Iris pigment epithelial cell (primary cell): ENCODE measurements at places on chromosomes 1 and 21.

DNA sequence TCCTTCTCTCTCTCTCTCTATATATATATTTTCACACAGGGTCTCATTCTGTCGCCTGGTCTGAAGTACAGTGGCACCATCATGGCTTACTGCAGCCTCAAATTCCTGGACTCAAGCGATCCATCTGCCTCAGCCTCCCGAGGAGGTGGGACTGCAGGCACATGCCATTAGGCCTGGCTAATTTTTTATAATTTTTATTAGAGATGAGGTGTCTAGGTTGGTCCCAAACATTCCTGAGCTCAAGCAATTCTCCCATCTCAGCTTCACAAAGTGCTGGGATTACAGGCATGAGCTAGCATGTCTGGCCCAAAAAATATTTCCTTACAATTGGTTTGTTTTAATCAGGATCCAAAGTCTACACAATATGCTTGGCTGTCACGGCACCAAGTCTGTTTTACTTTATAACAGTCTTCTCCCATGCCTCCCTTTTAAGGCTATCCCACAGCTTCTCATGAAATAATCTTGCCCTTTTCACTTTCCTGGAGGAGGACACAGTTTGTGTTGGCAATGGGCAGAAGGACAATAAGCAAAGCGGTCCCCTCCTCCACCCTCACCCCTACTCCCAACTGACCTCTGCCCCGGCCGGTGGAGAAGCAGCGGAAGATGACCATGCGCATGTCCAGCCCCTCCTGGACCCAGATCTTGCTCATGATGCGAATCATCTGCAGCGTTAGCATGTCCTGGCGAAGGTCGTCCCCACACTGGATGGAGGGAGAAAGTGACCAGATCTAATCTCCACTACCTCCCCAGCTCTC is 28.2 kb upstream of the PPP1R15B start:
- no peak for DNase-seq

- peak; percentile 21 for DNase-seq
These were observed 32.3 kb downstream of the KIAA2013 start for GRCh38 chr1:11893907-11894251.

- peak; percentile 74 for DNase-seq
These were observed 85.5 kb downstream of the CLIC4 start for GRCh38 chr1:24830680-24831272.

DNA sequence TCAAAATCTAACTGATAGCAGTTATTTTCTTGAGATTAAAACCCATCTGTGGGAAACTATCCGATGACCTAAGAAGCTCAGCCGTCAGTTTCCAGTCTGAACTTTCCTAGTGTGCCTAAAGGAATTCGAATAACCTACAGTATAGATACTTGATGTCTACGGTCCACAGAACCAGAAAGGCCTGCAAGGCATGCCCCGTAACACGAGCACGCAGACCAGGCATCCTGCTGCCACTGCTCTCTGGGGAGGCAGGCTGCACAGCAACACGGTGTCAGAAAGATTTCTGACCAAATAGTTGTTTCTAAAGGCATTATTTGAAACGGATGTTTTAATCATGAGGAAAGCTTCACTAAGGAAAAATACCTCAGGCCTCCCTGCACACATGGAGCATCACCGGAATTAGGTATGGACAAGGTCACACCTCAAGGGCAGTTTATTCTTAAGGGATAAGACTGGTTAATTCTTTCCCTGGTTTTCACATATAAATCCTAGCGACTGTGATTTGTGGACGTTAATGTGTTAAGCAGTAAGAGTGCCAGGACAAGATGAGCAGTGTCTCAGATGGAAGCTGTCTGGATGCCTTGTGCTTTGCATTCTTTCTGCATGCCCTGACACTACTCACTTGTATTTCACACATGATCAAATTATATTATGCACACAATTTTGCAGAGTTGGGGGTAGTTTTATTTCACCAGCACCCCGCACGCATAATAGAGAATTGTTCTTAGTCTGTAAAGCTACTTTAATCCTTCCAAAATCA is 49.0 kb upstream of the NADK start:
- no peak for DNase-seq

DNA sequence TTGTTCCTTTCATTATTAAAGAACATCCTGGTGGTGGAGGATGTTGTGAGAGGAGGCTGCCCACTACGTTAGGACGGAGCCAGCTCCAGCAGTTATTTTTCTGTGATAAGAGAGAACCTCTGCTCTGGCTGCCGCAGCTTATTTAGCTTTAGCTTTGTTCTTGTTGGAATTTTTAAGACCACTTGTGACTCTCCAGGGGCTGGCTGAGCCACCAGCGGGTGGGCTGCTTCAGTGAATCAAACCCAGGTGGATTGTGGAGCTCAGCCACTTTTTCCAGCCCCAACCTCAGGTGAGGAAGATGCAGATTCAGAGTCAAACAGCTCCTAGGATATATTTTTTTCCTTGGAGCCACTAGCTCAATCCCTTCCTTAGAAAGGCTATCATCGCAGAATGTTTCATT is 83.1 kb upstream of the CTTNBP2NL start:
- no peak for DNase-seq

GRCh38 chr1:63319046-63320021 is 3.0 kb upstream of the FOXD3 start:
- no peak for DNase-seq

DNA sequence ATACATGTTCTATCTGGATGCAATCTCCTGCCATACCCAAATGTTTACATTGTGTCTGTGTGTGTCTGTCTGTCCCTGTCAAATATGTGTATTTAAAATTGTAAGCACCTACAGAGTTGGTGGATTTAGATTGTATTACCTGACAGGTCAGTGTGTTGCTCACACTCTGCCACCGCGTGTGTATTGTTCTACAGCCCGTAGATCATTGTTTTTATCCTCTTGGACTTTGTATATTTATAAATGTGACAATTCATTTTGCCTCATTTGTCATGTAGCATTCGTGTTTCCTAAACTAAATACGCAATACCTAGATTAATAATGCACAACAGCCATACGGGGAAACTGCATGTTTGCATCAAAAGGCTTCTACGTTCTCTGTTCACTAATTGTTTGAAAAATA is 634 bp downstream of the ALG14 start:
- no peak for DNase-seq

GRCh38 chr1:217342105-217342504 is 288.8 kb downstream of the GPATCH2 start:
- no peak for DNase-seq

GRCh38 chr1:6513320-6513801 is 21.9 kb upstream of the PLEKHG5 start:
- DNase-seq = no peak

DNA sequence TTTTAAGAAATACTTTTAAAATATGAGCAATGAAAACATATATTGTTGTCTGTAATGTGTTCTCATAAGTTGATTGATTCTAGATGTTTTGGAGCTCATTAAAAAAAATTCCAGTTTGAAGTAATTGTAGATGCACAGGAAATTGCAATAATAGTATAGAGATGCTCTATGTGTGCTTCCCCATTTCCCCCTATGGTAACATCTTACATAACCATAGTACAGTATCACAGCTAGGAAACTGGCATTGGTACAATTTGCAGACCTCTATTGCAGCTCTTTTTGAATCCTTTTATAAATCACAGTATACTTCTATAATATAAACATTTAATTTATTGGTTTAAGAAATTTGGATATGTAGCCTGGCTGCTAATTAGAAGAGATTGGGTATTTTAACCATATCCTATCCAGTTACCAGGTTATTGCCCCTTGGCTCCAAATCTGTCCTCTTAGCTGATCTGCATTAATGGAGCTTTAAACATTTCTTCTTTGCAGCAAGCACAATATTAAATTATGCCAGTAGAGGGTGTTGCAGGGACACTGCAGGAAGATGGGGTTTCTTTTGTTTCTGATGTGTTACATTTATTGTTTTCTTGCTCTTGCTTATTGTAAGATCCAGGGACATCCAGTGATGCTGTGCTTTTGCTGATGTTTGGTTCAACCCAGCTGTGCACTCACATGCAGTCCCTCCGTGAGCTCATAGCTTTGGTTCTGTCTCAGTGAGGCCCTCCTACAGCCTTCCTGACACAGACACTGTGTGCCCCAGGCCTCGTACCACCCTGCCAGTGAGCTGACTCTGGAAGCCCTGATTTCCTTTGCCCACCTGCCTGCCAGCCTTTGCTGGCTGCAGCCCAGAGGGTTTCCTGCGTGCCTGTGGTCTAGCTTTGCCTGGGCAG is 103.3 kb downstream of the RABGAP1L start:
- peak; percentile 63 for DNase-seq

- DNase-seq = peak; percentile 20
These were observed 356.0 kb downstream of the S1PR1 start for GRCh38 chr1:101592845-101593244.

GRCh38 chr1:41122851-41123518 is 101.5 kb upstream of the SLFNL1 start:
- DNase-seq = peak; percentile 86

DNA sequence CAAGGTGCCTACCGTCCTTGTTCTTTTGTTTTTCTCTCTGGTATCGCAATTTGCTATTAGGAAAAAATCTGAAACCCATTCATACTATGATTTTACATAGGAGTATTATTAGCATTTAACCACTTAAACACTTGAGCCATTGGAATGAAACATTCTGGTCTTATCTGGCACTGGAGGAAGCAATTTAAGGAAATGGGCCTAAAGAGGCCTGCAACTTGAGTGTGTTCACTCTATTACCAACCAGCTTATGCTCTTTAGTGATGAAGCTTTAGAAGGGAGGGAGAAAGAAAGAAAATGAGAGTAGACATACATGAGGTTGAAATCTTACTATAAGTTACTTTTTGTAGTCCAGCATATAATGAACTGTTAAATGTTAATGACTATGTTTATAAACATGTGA is 5.7 kb downstream of the GJA5 start:
- DNase-seq = no peak

DNA sequence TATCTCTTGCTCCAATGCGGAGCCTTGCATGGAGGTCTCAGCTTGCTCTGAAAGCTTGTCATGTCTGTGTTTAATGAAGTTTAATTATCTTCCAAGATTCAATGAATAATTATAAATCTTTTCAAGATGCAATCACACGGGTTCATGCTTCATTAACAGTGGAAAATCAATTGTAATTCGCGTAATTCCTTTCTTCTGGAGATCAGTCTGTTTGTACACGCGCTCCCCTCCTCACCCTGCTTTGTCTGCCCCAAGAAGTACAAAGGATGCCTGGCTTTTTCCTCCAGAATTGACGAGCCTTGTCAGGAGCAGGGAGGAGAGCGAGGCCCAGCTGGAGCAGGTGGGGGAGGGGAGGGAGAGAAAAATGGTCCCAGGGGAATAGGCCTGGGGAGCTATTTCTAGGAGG is 65.0 kb upstream of the DISP3 start:
- DNase-seq = no peak

DNA sequence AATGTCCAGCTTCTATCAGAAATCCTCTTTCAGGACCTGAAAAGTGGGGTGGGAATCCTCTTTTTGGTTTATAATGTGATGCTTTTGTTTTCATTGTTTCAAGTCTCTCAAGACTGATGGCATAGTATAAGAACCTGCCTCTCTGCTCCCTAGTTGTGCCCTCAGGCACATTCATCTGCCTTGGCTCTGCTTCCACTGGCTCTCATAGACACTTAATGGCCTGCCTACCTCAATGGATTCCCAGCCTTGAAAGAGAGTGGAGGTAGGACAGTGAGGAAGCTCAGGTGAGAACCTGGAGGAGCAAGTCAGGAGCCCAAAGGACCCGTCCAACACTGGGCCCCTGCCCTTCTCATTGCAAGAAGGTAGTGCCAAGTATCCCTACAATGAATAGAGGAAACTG is 4.8 kb downstream of the TTLL7 start:
- DNase-seq = no peak

DNA sequence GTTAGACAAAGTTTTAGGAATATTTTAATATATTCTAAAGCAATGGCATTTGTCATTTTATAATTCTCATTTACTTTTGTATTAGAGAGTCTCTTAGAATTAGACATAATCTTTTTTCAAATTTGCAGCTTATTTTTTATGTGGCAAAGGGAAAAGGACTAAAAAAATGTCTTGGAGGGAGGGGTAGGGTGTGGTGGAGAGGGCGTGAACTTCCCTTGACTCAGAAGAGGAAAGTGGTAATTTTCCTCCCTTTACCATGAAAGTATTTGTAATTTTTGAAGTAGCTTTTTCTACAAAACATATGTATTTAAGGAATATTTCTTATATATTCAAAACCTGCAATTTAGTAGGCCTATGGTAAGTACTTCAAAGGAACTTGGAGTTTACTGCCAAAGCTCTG is 6.9 kb upstream of the RABGAP1L start:
- DNase-seq = no peak

GRCh38 chr21:18877917-18878316 is 474.3 kb upstream of the TMPRSS15 start:
- no peak for DNase-seq

- no peak for DNase-seq
These were observed 30.9 kb upstream of the CADM3 start for GRCh38 chr1:159140474-159140873.

DNA sequence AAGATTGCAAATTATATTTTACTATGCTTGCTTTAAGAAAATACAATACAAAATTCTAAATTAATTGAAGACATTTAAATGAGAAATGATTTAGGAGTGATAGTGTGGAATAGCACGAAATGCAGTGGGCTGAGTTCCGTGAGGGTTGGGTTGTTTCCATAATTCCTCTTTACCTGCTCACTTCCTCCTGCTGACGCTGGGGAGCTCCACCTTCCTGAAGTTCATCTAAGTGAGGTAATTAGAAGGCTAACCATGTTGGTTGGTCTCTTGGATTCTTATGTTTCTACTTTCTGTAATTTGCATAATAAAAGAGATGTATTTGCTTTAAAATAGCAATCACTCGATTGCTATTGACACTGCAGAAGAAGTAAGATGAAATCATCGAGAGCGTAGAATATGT is 4.7 kb downstream of the OR14I1 start:
- DNase-seq = no peak

DNA sequence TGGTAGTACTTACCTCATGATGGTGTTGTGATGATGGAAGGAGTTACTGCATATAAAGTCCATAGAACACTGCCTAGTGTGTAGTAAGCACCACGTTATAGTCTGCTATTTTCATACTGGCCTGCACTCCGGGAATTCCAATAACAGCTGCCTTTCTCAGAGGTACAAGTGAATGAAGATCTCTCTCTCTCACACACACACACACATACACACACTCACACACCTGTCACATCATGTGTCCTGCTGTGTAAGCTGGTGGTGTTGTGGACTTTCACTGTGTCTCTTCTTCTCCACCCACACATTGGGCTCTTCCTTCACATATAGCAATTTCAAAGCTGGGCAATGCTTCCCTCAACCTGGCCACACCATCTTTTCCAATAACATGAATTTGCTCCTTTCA is 33.4 kb upstream of the ST6GALNAC5 start:
- DNase-seq = no peak

- peak; percentile 33 for DNase-seq
These were observed 10.5 kb downstream of the KIAA1614 start for GRCh38 chr1:180923021-180923841.

- peak; percentile 87 for DNase-seq
These were observed 2.6 kb downstream of the GADD45A start for GRCh38 chr1:67687649-67688048.

GRCh38 chr1:115429241-115429640 is 91.2 kb upstream of the NGF start:
- peak; percentile 28 for DNase-seq

DNA sequence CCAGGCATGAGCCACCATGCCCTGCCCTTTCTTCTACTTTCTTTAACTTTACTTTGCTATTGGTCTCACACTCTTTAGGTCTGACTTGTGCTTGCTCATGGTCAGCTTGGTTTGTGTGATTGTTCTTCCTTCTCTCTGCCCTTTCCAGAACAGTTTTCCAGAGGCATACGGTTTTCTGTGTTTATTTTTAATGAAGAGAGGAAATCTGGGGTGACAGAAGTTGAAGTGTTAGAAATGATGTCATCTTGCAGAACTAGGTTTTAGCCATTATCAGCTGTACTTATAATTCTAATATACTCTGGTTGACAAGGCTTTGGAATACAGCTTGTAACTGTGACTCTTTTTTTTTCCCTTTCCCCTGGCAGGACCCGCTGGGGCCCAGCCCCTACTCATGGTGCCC is 14.4 kb downstream of the AGO3 start:
- DNase-seq = no peak
